ENCODE measurements at places on chromosomes 2 and 18.
A peak's percentile ranks its signal among the peaks of the same experiment; 100 is the strongest.

GRCh38 chr2:47636596-47637264 lies 146.2 kb upstream of the MSH6 start:
- no peak overlapping the region for H3K4me3 ChIP-seq
- no peaks in the 10 kb centered on the region for H3K27me3 ChIP-seq
- H3K4me1 ChIP-seq = no peaks in the 10 kb centered on the region
- DNase-seq = no peak
- H3K27ac ChIP-seq = no peak overlapping the region

- H3K27ac ChIP-seq = no peak overlapping the region
- no peak overlapping the region for H3K4me3 ChIP-seq
- H3K27me3 ChIP-seq = no peaks in the 10 kb centered on the region
- no peaks in the 10 kb centered on the region for H3K36me3 ChIP-seq
Observed at GRCh38 chr2:20107776-20108175, 56.3 kb upstream of the LAPTM4A start.

- H3K4me3 ChIP-seq = no peak overlapping the region
- DNase-seq = no peak
- no peaks in the 10 kb centered on the region for H3K36me3 ChIP-seq
- no peak overlapping the region for H3K27ac ChIP-seq
Observed at GRCh38 chr2:29520001-29520400, 401.4 kb downstream of the ALK start.

GRCh38 chr2:164739966-164740365 lies 101.7 kb downstream of the COBLL1 start:
- no peak overlapping the region for H3K27ac ChIP-seq
- no peaks in the 10 kb centered on the region for H3K36me3 ChIP-seq
- H3K27me3 ChIP-seq = no peaks in the 10 kb centered on the region
- DNase-seq = peak; percentile 18
- H3K4me3 ChIP-seq = no peak overlapping the region

DNA sequence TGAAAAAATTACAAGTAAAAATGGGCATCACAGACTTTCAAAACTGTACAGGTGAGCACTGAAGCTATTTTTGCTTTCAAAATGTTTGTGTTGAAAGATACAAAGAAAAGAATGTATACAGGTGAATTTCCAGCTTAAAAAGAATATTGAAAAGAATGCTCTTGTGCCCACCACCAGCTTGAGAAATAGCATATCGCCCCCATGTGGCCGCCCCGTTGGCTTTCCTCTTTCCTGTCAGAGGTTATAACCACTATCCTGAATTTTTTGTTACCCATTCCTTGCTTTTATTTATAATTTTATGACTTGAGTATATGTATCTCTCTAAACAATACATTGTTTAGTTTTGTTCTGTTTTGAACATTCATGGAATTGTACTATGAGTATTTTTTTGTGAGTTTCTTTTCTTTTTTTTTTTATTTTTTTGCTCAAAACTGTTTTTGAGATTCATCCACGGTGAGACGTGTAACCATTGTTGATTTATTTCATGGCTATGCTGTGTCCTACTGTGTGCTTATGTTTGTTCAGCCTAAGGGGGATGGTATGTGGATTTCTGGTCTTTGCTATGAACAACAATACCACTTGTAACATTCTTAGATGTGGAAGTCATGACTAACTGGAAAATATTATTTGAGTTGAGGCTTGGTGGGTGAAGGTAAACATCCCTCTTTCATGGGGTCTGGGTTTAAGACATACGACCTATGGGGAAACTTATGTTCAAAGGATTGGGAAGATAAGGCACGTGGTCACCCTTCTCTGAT lies 11.6 kb downstream of the TRPM8 start:
- no peak overlapping the region for H3K4me3 ChIP-seq
- H3K4me1 ChIP-seq = no peaks in the 10 kb centered on the region
- peak; percentile 38 for DNase-seq

GRCh38 chr2:204108781-204109295 lies 172.3 kb downstream of the ICOS start:
- H3K4me1 ChIP-seq = peaks cover 4% of the 10 kb centered on the region
- H3K27ac ChIP-seq = no peak overlapping the region
- no peaks in the 10 kb centered on the region for H3K27me3 ChIP-seq
- no peaks in the 10 kb centered on the region for H3K36me3 ChIP-seq
- H3K4me3 ChIP-seq = no peak overlapping the region
- no peak for DNase-seq

DNA sequence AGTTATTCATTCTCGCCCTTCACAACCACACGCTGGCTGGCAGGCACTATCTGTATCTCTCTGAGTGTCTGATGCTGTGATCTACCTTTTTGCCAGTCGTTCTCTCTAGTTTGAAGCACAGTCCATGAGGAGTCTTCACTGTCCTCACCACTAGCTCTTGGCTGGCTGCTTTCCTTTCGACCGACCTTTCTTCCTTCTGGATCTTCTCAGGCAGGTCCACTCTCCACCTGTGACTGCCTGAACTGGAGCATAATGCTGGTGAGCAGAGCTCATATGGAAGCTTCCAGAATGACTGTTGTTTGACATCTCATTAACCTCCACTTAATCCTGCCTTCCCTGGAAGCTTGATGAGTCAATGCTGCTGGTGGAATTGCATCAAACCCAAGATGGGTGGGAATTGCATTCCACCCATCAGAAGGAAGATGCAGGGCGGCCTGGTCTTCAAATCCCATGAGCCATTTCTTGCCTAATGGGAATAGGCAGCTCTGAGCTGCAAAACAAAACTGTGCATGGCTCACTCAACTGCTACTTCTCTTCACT lies 283.5 kb upstream of the HDAC4 start:
- no peaks in the 10 kb centered on the region for H3K4me1 ChIP-seq
- no peak overlapping the region for H3K4me3 ChIP-seq
- no peak for DNase-seq
- H3K27me3 ChIP-seq = no peaks in the 10 kb centered on the region

DNA sequence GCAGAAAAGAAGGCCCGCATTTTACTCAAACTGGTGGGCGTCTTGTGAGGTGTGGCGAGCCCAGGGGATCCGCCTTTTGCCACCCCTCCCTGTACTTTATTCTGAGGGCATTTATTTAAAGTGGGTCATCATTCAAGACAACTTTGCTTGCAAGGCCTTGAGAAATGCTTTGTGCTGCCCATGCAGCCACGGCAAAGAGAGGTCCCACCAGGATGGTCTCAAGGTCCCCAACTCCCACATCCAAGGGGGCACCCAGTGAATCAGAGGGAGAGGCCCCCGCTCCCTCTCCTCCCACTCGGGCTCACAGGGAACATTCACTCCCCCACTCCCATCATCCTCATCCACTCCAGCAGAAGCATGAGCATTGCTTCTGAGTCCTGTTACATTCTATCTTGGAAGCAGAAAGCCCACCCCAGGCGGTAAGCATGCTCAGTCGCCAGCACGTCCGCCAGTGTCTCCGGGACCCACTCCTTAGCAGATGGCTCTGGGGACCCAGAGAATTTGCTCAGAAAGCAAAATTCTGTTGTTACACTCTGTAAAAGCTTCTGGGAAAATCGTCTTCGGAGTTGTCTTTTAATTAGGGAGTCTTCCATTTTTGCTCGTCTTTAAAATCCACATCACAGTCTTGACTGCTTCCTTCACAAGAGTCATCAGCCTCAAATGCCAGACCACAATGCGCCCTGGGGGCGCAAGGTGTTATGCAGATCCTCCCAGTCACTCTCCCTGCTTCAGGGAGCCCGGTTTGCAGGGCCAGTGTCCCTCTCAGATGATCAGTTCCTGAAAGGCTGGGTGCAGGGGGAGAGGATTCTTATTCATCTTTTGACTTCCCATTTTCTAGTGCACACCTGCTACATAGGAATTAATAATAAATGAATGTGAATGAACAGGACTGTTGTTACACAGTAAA lies 99.4 kb upstream of the NCK2 start:
- H3K4me1 ChIP-seq = peaks cover 4% of the 10 kb centered on the region
- peak; percentile 85 for DNase-seq
- no peak overlapping the region for H3K4me3 ChIP-seq

GRCh38 chr2:229080172-229080571 lies 190.9 kb downstream of the PID1 start:
- no peaks in the 10 kb centered on the region for H3K4me1 ChIP-seq
- no peak overlapping the region for H3K27ac ChIP-seq
- H3K36me3 ChIP-seq = no peaks in the 10 kb centered on the region
- no peaks in the 10 kb centered on the region for H3K27me3 ChIP-seq

DNA sequence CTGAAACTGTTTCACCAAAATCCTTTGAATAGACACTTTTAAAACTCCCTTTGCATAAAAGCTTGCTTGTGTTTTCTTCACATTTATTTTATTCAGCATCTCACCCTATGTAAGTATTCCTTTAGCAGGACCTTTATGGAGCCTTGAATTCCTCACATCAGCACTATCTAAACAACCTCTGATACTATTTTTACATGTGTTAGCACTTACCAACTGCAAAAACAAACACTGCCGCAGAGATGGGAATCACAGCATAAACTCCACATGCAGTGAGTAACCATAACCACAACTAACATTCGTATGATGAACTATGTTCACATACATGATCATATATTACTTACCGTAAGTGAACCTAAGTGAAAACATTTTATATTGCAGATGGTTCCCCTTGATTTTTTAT lies 15.4 kb downstream of the FBXO15 start:
- DNase-seq = no peak
- no peak overlapping the region for H3K27ac ChIP-seq
- H3K27me3 ChIP-seq = no peaks in the 10 kb centered on the region
- no peaks in the 10 kb centered on the region for H3K36me3 ChIP-seq
- H3K4me1 ChIP-seq = no peaks in the 10 kb centered on the region

GRCh38 chr2:215900203-215900611 lies 113.1 kb downstream of the MREG start:
- H3K4me3 ChIP-seq = no peak overlapping the region
- H3K27me3 ChIP-seq = no peaks in the 10 kb centered on the region
- DNase-seq = no peak
- no peaks in the 10 kb centered on the region for H3K36me3 ChIP-seq

- peak; percentile 87 for DNase-seq
- no peak overlapping the region for H3K4me3 ChIP-seq
- H3K27ac ChIP-seq = no peak overlapping the region
- no peaks in the 10 kb centered on the region for H3K27me3 ChIP-seq
- H3K36me3 ChIP-seq = no peaks in the 10 kb centered on the region
Observed at GRCh38 chr2:234932591-234933168, 19.1 kb upstream of the SH3BP4 start.

DNA sequence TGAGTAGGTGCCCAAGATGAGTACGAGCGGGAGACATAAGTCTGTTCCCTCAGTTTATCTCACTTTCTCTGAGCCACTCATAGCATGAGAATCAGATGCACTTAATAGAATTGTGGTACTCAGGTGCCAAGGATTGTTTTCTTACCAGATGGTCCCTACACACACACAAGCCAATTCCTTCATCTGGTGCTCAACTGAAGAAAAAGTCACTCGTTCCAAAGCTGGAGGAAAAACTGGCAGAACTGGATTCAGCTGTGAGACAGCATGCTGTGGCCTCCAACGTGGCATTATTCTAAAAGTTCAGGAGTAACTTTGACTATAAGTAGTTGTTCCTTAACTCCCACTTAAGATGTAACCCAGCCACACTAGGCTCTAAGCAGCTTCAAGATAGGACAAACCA lies 33.4 kb upstream of the ABCA12 start:
- H3K27me3 ChIP-seq = no peaks in the 10 kb centered on the region
- H3K36me3 ChIP-seq = no peaks in the 10 kb centered on the region
- no peak for DNase-seq
- no peaks in the 10 kb centered on the region for H3K4me1 ChIP-seq
- H3K27ac ChIP-seq = no peak overlapping the region
- H3K4me3 ChIP-seq = no peak overlapping the region

DNA sequence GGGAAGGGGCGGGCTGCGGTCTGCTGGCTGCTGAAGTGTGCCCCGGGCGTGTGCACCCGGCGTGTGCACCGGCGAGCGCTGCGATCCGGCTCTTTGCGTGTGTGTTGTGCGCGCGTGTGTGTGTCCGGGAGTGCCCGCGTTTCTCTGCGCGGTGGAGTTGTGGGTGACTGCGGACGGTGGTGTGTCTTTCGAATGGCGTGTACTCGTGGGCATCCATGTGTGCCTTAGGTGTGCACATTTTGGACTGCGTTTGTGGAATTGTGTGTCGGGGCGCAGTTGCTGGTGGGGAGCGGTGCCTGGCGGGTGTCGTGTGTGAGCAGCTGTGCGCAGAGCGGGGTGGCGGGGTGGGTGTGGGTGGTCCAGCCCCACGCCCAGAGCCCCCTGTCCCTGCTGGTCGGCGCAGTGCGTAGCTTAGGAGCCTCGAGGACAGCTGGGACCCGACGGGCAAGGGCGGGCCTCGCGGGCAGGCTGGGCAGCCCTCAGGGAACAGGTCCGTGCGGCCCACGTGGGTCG lies 533 bp downstream of the HPCAL1 start:
- DNase-seq = no peak
- no peak overlapping the region for H3K27ac ChIP-seq
- peaks cover 21% of the 10 kb centered on the region for H3K27me3 ChIP-seq
- H3K36me3 ChIP-seq = no peaks in the 10 kb centered on the region
- H3K4me1 ChIP-seq = no peaks in the 10 kb centered on the region
- H3K4me3 ChIP-seq = peak overlapping the region; percentile 45

- H3K4me3 ChIP-seq = no peak overlapping the region
- DNase-seq = no peak
- no peaks in the 10 kb centered on the region for H3K4me1 ChIP-seq
- H3K27ac ChIP-seq = no peak overlapping the region
- no peaks in the 10 kb centered on the region for H3K27me3 ChIP-seq
- no peaks in the 10 kb centered on the region for H3K36me3 ChIP-seq
Observed at GRCh38 chr2:144947709-144948037, 427.8 kb upstream of the ZEB2 start.

GRCh38 chr2:18519914-18520450 lies 40.5 kb downstream of the RDH14 start:
- no peak for DNase-seq
- H3K27me3 ChIP-seq = no peaks in the 10 kb centered on the region
- H3K4me3 ChIP-seq = no peak overlapping the region
- H3K36me3 ChIP-seq = no peaks in the 10 kb centered on the region
- no peaks in the 10 kb centered on the region for H3K4me1 ChIP-seq

GRCh38 chr2:121427187-121427689 lies 103.4 kb upstream of the RNU4ATAC start:
- H3K4me3 ChIP-seq = no peak overlapping the region
- DNase-seq = no peak
- H3K4me1 ChIP-seq = no peaks in the 10 kb centered on the region
- H3K36me3 ChIP-seq = no peaks in the 10 kb centered on the region

DNA sequence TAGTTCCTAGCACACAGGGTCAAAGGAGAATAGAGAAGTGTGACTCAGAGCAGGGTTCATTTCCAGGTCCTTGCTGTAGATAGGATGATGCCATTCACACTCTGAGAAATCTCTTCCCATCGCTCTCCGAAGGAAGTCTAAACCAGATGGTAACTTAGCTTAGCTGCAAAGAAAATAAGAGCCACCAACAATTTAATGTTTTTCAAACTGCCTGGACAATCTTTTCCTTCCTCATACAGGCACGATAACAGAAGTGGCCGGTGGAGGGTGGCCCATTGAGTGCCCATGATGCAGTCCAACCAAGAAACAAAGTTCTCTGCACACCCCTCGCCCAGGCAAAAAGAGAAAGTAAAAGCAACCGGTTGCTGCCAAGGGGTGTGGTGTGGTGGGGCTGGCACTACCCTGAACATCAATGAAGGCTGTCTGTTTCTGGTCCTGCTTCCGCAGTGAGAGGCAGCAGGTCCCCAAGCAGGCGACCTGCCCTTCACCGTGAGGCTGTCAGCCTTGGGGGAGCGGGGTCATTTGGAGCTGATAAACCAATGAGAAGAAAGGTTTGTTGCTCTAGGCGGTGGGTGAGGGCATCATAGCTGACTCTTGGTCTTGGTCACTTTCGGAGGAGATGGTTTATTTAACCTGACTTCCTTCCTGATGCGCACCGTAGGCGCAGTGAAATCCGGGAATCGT lies 105.6 kb upstream of the CD302 start:
- H3K4me3 ChIP-seq = no peak overlapping the region
- no peaks in the 10 kb centered on the region for H3K27me3 ChIP-seq
- DNase-seq = no peak

- DNase-seq = no peak
- H3K27ac ChIP-seq = no peak overlapping the region
- H3K27me3 ChIP-seq = no peaks in the 10 kb centered on the region
- no peak overlapping the region for H3K4me3 ChIP-seq
- H3K36me3 ChIP-seq = no peaks in the 10 kb centered on the region
Observed at GRCh38 chr2:203636588-203637470, 69.6 kb upstream of the CD28 start.

All from mesendoderm (in vitro differentiated cells).